ENCODE measurements at places on chromosomes 2 and 18.
A peak's percentile ranks its signal among the peaks of the same experiment; 100 is the strongest.

DNA sequence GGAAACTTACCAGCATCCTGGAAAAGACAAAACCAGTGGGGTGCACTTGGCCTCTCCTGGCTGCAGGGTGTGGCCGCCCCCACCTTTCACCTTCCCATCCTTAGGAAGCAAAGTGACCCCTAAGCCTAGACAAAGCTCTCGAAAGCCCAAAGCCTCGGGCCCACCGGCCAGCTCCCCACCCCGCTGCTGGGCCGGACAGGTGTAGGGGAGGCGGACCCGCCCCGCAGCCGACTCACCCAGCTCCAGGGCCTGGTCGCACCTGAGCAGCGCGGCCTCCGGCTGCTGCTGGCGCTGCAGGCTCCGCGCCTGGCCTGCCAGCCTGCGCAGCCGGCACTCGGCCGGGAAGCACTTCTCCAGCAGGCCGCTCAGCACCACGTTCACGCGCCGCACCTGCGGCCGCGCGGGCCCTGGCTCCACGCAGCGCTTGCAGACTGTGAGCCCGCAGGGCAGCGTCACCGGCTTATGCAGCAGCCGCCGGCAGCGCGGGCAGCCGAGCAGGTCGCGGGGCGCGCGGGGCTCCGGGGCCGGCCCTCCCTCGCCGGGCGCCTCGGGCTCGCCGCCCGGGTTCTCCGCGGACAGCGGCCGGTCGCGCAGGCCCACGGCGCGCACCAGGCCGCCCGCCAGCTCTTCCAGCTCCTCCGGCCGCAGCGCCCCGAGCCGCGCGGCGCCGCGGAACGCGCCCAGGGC is 979 bp downstream of the LONRF2 start:
- no peak for DNase-seq

- no peak for DNase-seq
Measured at GRCh38 chr2:137205324-137205723, 440.0 kb downstream of the THSD7B start.

- no peak for DNase-seq
Measured at GRCh38 chr18:62152844-62153243, 34.0 kb downstream of the PIGN start.

- DNase-seq: no peak
Measured at GRCh38 chr18:5962362-5962761, 67.0 kb upstream of the TMEM200C start.

DNA sequence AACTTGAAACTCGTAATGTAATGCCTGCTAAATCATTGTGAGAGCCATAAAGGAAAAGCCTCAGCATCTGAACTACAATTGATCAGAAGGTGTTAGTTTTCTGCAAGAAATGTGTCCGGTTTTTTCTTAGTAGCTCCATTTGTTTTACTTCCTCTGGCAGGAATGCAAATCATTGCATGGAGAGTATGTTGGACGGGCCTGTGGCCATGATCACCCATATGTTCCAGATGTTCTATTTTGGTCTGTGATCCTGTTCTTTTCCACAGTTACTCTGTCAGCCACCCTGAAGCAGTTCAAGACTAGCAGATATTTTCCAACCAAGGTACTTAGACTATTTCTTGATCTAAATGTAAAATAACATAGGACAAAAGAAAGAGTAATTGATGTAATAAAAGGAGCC is 126.6 kb downstream of the DPP4 start:
- DNase-seq: no peak

- DNase-seq: no peak
Measured at GRCh38 chr2:204258890-204259289, 286.4 kb upstream of the PARD3B start.

DNA sequence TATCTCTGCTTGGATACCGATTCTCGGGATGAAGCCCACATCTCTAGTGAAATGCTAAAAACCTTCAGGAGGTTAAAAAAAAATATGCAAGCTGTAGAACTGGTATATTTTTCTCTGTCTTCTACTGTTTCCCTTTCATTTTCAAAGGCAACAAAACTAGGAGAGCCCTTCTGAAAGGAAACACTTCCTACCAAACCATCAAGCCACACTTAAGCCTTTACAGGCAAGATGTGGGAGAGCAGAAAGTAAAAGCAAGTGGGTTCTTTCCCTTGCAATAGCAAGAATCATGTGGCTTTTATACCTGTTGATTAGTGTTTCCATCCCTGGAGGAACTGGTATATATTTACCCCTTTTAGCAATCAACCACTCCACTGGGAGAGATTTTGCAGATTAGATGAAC is 147.9 kb upstream of the ACAA2 start:
- DNase-seq: no peak

- DNase-seq: no peak
Measured at GRCh38 chr18:40159141-40160017, 1795.7 kb upstream of the PIK3C3 start.

GRCh38 chr2:210617732-210618330 is 61.4 kb downstream of the CPS1 start:
- DNase-seq: no peak

GRCh38 chr18:35038881-35039491 is 2.2 kb upstream of the MAPRE2 start:
- no peak for DNase-seq

GRCh38 chr18:79374408-79375171 is 21.1 kb upstream of the NFATC1 start:
- no peak for DNase-seq

- no peak for DNase-seq
Measured at GRCh38 chr2:105447476-105447875, 48.6 kb upstream of the FHL2 start.

- peak; percentile 31 for DNase-seq
Measured at GRCh38 chr2:105789745-105790460, 45.2 kb downstream of the NCK2 start.

DNA sequence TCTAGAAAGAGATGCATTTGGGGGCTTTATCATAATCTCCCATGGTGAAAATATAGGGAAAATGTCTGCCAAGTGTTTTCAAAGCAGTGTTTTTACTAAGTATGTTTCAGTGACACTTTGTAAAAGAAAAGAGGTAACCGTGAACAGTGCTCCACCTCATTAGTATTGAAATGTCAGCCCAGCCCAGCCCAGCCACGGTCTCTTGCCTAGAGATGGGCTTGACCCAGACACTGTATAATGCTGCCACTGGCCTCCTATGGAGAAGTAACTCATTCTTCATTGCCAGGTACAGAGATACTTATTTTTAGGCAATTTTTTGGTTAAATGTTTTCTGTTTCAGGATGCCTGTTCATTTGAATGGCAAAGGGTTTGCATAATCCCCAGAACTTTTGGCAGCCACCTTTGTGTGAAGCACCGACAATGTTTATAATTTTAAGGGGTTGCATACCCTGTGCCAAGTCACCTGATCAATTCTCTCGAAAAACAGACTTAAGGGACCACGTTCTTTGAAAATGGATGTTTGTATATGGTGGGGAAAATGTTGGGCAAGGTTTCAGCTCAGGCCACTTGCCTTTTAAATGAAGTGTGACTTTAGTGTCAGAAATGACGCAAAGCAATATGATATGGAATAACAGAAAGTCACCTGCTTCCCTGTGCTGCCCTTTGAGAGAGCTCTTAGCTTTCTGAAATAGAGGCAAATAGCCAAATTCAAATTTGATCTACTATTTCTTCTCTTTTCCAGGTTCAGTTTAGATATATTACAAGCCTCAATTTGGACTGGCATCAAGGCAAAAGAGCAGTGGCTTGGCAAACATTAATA is 314.5 kb upstream of the RGPD4 start:
- no peak for DNase-seq

- no peak for DNase-seq
Measured at GRCh38 chr18:70135604-70136003, 69.9 kb downstream of the RTTN start.

DNA sequence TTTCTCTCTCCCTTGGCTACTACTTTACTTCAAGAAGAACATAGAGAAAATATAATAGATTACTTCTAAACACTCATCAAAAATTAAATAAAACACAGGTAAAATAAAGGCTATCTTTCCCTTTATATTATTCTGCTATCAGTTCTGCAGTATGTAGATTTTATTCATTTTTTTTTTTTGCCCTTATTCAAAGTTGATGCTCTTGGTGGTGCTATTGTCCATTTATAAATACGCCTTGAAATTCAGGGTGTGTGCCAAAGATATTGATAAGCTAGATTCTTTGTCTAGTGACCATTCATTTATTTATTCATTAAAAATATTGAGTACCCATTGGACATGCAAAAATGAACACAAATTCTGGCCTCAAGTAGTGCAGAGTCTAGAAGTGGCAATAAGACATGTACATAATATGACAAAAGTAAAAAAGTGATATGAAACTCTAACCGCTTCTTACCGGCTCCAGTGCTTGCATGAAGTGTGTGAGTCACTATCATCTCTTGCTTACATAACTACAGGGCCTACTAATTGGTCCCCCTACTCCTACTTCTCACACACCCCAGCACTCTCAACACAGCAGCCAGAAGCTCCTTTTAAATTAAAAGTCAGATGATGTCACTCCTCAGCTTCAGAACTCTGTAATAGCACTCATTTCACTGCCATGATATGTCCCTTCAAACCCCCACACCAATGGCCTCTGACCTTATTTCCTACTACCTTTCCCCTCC is 208.3 kb upstream of the FANCL start:
- no peak for DNase-seq

DNA sequence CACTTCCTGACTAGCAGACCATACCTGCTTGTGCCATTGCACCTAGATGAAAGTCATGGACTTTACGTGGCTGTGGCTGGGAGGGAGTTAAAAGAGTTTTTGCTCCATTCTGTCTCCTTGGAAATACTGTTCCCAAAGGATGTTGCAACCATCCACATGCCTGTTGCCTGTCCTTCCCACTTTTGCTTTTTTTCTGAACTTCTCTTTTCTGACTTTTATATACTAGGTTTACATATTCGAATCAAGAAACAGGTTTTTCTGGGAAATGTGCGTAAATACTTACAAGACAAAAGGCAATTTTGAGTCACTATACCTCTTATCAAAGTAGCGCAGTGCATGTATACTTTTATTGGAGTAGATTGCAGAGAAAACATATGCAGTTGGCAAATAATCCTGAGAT is 244.8 kb downstream of the PRKCE start:
- DNase-seq: no peak

GRCh38 chr2:53407363-53408080 is 360.1 kb upstream of the CHAC2 start:
- no peak for DNase-seq

- no peak for DNase-seq
Measured at GRCh38 chr2:27147935-27148334, 869 bp upstream of the TCF23 start.

DNA sequence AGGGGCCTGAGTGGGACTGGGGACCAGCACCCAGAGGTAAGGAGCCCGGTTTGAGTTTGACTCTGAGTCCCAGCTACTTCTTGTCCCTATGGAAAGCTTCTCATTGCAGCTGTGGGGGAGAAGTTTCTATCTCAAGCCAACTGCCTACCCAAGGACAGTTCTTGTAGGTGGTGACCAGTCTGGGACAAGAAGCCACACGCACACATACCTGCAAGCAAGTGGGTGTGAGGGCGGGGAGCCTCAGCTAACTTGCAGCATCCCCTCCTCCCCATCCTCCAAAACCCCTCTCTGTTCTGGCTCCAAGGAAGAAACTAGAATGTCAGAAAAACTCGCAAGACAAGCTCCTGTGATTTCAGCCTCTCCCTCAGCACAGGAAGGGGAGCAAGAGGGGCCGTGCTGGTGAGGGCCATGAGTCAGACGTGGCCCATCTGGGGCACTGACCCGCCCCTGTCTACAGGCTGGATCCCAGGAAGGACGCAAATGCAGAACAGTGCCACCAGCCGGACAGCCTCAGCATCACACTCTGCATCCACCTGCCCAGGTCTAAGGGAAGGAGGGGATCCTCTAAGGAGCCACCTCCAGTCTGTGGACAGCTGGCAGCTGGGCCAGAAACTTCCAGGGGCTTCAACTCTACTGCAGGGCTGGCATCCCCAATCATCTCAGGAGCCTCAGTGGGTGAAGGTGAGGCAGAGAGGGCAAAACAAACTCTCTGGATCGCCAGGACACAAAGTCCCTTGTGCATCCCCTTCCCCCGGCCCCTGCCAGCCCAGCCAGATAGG is 103.4 kb downstream of the TNS1 start:
- peak; percentile 52 for DNase-seq

DNA sequence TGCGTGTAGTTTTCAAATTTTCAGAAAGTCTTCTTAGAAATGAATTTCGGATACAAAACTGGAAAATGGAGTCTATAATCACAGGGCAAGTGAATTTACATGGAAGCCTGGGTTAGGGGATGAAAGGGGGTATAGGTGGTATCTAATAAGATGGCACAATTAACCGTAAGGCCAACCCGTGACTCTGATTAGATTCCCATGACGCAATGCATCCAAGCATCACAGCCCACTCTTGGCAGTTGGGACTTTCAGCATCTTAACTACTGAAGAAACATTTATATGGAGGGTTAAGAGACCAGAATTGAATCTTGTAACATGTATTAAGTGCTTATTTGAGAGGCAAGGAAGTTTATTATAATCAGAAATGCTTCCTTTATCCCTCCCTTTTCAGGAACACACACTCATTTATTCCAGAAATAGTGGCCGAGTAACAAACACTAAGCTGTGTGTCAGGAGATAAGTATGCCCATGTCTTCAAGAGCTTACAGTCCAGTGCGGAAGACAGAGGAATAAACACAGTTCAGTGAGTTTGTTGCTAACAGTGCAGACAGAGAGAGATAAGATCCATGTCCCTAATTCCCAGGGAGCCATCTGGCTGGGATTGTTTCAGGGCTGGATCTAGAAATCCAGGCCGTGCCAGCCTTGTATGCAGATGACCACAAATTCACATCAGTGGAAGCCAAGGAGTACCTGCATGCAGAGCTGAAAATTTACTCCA is 151.2 kb downstream of the ANTXR1 start:
- no peak for DNase-seq
